ENCODE measurements at places on chromosomes 13 and 19.

DNA sequence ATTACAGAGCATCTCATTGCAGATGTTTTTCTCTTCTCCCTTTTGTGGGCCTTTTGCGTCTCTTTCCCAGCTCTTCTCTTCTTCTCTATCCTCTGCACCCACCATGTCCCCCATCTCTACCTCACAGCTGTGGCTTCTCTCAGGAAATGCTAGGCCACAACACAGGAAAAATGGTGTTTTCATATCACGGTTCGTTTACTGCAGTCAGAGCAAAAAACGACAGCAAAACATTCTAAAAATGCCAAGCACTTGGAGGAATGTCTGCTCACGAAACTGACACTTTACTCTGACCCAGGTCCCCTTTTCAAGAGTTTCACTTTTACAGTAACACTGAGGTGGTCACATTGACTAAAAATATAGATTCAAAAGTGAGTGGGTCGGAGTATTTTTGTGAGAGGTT lies 152.2 kb downstream of the DCT start:
- DNase-seq = no peak

DNA sequence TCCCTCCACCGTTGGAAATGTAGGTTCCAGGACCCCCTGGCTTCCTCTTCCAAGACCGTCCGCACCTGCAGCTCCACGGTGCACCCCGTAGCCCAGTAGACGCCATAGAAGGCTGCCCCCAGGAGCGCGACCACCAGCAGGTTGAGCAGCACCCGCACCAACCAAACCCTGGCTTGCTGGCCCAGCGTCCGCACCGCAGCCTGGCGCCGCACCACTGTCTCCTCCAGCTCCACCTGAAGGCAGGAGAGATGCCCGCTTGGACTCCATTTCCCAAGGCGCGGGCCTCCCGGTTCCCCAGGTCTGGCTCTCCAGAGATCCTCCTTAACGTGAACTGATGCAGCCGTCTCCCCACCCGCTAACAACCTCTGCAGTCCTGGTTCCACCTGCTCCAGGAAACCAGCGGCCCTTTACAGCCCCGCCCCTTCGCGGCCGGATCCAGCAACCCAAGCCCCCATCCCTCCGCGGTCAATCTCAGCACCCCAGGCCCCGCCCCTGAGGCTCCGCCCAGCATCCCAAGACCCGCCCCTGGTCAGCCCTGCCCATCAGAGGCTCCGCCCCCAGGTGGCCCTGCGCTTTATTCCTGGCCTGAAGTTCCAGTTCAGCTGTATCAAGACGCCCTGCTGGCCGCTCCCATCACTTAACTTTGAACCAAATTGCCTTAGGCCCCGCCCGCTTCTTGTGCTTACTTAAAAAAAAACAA lies 5.0 kb upstream of the LENG1 start:
- no peak for DNase-seq

DNA sequence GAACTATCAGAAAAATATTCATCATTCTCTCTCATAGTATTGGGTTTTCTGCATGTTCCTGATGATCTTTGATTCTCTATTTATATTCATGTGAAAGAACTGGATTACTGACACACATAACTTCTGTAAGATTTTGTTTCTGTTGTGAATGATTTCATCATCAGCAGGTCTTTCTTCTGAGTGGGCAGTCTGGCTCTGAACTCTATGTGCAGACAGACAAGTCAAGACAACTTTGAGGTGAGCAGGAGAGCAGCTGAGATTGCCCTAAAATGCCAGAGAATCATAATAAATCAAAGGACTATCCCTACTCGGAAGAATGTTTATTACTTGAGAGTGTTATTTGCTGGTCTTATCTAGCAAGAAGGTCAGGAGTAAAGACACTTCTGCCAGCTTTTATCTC lies 652.1 kb upstream of the GPC6 start:
- no peak for DNase-seq

- DNase-seq = peak; percentile 32
Measured at GRCh38 chr13:51781246-51782022, 22.5 kb downstream of the DHRS12 start.

DNA sequence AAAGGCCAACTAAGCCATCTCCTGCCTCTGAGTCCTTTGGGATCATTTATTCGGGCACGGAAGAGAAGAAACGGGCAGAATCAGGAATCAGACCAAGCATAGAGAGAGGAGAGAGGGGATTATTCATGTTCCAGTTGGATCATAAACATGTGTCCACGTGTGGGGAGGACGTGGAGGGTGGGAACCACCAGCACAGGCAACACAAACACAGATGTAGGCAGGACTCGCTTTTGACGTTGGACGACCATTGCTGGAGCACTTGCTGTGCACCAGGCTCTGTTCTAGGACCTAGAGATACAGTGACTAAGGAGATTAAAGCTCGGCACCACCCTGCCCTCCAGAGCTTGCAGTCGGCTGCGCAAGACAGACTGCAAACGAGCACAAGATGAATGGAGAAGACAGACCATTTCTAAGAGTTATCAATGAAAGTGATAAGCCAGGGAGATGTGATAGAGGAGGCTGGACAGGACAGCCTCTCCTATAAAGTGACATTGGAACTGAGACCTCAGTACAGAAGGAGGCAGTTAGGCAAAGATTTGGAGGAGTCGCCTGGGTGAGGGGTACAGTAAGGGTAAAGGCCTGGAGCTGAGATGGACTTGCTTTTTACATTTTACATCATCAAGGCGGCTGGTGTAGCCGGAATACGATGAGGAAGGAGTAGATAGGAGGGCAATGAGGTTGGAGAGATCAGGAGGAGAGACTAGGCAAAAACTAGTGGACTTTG lies 716 bp downstream of the SH2D3A start:
- no peak for DNase-seq

DNA sequence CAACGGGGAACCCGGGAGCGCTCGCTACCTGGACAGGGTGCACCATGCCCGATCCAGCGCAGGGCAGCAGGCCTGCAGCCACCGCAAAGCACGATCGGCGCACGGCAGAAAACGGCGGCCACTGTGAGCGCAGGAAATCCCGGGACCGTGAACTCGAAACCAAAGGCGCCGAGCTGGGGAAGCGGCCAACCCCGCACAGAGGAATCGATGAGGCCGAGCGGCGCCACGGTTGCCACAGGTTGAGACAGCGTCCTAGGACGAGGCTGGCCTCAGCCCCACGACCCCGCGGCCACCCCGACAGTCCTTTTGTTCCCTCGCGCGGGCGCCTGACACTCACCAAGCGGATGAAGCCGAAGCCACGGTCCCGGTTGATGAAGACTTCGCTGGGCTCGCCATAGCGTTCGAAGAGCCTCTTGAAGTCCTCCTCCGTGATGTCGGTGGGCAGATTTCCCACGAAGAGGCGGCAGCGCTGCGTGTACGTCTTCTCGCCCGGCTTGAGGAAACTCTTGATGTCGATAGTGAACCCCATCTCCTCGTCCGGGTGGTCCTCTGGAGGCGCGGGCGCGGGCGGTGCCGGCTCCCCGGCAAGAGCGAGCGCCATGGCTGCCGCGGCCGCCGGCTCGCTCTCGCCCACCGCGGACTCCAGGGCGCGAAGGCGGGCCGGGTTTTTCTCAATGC lies 557 bp downstream of the PSPC1 start:
- peak; percentile 65 for DNase-seq

DNA sequence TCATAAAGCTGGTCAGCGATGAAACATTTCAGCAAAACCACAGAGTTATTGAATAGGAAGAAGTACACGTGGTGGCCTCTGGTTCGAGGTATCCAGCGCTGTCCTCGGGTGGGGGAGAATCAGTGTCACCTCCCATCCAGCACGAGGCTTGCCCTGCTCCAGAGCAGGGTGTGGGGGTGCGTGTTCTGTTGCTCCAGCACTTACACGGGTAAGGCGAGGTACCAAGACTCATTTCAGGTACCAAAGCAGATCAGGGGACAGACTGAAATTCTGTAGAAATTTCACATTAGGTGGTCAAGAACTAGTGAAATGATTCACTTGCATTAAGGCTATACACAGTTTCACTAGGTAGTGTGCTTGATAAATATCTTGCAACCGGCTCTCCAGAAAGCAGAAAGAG lies 164.2 kb upstream of the SOX1 start:
- DNase-seq = no peak

DNA sequence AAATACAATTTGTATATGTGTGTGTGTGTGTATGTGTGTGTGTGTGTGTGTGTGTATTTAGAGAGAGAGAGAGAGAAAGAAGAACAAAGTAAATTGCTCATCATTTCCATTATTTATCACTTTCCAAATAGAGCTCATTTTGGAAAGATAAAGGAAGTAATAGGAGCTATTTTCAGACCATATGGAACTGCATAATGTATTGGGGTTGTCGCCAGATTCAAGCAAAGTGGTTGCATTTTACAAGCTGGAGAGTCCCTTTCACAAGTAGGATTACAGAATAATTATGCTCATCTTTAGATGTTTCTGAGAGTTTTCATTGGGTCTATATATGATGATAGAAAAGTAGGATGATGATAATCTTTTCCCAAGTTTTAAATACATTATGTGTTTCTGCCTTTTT lies 842.7 kb upstream of the SLC10A2 start:
- DNase-seq = no peak

GRCh38 chr13:26555413-26555812 lies 2.1 kb upstream of the WASF3 start:
- no peak for DNase-seq

- DNase-seq = no peak
Measured at GRCh38 chr13:26075498-26075897, 23.7 kb upstream of the SHISA2 start.

DNA sequence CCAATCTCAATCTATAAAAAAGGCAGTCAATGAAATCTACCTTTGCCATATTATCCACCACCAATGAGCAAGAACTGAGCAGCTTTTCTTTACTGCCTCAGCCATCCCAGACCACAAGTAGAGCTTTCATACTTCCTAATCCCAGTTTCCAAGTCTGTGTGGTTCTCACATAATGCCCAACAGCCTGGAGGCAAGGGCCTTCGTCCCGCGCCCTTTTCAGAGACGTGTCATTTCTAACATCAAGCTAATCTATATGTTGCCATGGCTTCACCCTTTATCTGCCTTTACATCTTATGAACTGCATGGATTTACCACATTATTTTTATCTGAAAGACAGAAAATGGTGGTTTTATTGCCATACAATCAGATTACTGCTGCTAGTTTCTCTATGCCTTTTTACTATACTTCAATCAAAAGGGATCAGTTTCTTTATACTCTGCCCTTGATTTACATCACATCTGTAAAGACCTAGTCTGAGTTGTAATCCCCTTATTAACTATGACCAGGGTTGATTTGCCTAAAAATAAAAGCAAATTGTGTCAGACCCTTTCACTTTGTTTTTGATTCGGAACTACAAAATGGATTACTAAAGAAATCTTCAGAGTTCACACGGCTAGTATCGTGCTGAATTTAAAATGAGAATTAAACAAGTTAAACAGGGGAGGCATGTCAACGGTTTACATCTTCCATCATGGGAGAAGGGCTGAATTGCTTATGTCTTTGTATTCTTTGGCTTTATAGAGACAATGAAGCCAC lies 5.9 kb downstream of the EFNB2 start:
- no peak for DNase-seq

GRCh38 chr19:43526884-43527859 lies at the start of gene ETHE1:
Gene ETHE1, minus strand, starts transcription at chr19:43527201. Its CDS starts 24 bp downstream, at chr19:43527177.
- peak; percentile 87 for DNase-seq

DNA sequence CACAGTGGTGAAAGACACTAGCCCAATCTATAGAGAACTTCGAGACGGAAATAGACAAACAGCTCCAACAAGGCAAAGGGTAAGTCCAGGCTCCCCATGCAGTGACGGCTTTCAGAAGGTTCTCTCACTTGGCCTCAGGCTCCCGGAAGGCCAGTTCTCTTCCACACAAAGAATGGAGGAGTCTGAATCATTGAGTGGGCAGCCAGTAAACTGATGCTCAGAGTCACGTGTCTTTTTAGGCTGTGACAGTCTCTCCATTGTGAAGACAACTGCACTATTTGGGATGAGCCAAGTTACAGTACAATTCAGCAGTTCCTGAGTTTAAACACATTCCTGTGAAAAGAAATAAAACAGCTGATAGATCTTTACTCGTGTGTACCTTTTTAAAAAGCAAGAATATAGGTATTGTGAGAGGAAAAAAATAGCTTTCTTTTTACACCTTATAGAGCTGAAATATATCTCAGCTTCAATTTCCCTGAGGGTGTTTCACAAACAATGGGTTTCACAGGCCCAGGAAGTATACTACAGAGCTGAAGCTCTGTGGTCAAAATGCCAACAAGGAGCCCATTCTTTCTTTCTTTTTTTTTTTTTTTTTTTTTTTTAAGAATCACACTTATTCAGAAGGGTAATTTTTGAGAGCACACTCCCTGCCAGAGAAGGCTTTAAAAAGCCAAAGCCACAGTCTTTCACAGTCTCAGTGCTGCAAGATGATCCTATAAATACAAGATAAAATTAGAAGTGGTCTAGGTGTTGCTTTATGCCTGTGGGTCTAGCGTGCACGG lies 135.1 kb downstream of the FREM2 start:
- no peak for DNase-seq

DNA sequence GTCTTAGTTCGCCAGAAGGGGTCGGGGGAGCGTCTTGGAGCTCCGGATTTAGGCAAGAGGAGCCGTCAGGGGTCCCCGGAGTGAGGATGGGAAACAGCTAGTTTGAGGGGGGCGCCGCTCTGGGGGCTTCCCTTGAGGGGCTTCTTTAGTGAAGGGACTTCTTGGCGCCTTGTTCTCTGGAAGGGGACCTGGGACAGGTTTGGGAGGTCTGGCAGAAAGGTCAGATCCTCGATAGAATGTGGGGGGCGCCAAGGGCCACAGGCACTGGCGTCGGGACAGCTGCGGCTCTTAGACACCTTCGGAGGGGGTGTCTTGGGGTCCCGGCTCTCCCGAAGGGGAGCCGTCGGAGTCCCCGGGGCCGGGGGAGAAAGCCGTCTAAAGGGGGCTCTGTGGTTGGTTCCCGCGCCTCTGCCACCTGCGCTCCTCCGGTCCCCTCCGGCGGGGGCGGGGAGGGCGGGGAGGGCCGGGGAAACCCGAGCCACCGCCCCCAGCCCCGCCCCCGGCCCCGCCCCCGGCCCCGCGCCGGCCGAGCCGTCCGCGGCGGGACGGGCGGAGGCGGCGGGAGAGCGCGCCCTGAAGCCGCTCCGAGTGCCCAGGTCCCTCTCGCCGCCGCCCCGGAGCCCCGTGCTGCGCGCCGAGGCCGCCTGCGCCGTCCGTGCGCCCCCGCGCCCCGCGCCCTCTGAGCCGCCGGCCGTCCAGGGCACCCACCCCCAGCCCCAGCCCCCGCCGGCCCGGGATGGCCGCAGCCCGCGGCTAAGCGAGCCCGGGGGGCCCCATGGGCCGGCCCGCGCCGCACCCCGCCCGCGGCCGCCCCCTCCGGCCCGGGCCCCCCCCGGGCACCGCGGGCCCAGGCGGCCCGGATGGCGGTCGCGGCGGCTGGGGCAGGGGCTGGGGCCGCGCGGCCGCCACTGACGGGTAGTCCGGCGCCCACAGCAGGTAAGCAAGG lies at the start of gene NRTN:
NRTN (plus strand) TSS at position 552 of the 946 bp plus-strand sequence. CDS start 19,099 bp downstream, outside the sequence.
- no peak for DNase-seq
